ENCODE measurements at places on chromosomes 16 and 17. TPM values are rescaled to one million over a fixed set of nuclear protein-coding genes. Genes with fewer than 3 reads are reported as not detected.

The NPIPB12 gene
- 52.7 TPM for total RNA-seq

The HERPUD1 gene
- 143 TPM for total RNA-seq

The WNK4 gene
- total RNA-seq, result 0.26 TPM

The MYO15A gene
- 0.68 TPM for total RNA-seq

The CFAP97D1 gene
- total RNA-seq, result not detected

The ASPA gene
- not detected for total RNA-seq

The ASGR2 gene
- not detected for total RNA-seq

The STH gene
- total RNA-seq, result not detected

The CDK3 gene
- 4.9 TPM for total RNA-seq

The HID1 gene
- total RNA-seq, result 1.9 TPM

The SLFN14 gene
- total RNA-seq, result 0.14 TPM

The EPOP gene
- 33.6 TPM for total RNA-seq
